ENCODE measurements at places on chromosomes 5 and 9.

- no peak overlapping the region for H3K4me3 ChIP-seq
- no peaks in the 10 kb centered on the region for H3K27me3 ChIP-seq
- no peaks in the 10 kb centered on the region for H3K36me3 ChIP-seq
- no peak overlapping the region for H3K27ac ChIP-seq
- no peaks in the 10 kb centered on the region for H3K4me1 ChIP-seq
Measured at GRCh38 chr9:28547527-28547926, 974.2 kb upstream of the C9orf72 start.

GRCh38 chr9:134807716-134808446 lies 72.7 kb upstream of the FCN2 start:
- no peak overlapping the region for H3K27ac ChIP-seq
- no peak overlapping the region for H3K4me3 ChIP-seq
- H3K27me3 ChIP-seq: no peaks in the 10 kb centered on the region
- no peaks in the 10 kb centered on the region for H3K36me3 ChIP-seq
- no peak for DNase-seq

- H3K36me3 ChIP-seq: peaks cover 20% of the 10 kb centered on the region
- H3K4me1 ChIP-seq: peaks cover 78% of the 10 kb centered on the region
- peak overlapping the region; percentile 47 for H3K4me3 ChIP-seq
- H3K27me3 ChIP-seq: no peaks in the 10 kb centered on the region
- H3K27ac ChIP-seq: peak overlapping the region; percentile 94
Measured at GRCh38 chr9:128092199-128092977, 24.4 kb downstream of the SLC25A25 start.

DNA sequence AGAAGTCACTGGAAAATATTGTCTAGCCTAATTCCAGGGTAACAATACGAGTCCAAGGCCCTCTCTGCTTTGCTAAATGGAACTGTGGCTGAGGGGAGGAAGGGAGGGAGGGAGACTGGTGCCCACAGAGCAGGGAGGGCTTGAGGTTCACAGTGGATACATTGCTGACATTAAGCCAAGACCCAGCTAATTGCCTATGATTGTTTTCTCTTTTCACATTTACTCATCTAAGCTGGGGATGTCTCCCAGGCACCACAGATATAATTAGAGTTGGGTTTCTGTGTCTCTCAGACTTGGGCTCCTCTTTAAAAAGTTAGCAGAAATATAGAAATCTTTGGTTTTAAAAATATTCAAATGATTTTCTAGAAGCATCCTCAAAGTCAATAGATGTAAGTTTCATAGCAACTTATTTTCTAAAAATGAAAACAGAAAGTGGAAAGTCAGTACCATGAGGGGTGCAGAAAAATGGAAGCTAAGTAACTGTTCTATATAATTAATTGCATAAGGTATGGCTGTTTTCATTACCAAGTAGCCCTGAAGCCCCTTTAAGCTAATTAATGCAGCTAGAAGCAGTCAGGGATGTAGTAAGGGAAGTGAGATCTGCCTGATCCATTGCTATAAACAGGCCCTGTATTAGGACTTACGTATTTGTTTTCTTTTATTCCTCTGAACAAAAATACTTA lies 259.8 kb downstream of the NDUFS4 start:
- no peaks in the 10 kb centered on the region for H3K4me1 ChIP-seq
- H3K4me3 ChIP-seq: no peak overlapping the region
- no peak for DNase-seq
- no peak overlapping the region for H3K27ac ChIP-seq

DNA sequence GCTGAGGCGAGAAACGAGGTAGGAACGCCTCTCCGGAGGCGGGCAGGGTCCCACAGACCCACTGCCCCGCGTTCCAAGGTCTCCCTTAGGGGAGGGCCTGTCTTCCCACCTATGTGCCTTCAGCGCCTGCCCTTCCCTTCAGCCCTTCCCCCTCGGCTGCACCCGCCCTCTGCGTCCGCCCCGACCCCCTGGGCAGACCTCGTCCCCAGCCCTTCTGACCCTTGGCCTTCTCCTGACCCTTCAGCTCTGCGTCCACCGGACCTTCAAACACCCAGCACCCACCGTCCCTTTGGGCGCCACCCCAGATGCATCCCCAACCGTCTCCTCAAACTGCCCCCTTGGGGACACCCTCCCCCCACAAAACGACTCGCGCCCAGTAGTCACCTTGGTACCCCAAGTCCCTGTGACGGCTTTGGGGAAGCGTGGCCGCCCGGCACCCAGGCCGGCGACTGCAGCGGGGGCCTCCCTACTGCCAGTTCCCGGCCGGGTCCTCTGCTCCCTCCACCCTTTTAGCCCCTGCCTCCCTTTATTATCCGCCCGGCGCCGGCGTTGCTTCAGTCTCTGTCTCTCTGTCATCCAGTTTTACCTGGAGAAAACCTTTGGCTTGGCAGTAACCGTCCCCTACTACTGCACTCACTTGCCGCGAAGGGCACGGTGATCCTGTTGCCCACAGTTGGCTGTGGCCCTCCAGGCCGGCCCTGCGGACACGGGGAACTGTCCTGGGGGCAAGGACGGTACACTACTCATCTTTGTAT lies 421 bp downstream of the RUSC2 start:
- no peaks in the 10 kb centered on the region for H3K36me3 ChIP-seq
- H3K27ac ChIP-seq: no peak overlapping the region
- H3K4me3 ChIP-seq: peak overlapping the region; percentile 81
- H3K27me3 ChIP-seq: peaks cover 22% of the 10 kb centered on the region

DNA sequence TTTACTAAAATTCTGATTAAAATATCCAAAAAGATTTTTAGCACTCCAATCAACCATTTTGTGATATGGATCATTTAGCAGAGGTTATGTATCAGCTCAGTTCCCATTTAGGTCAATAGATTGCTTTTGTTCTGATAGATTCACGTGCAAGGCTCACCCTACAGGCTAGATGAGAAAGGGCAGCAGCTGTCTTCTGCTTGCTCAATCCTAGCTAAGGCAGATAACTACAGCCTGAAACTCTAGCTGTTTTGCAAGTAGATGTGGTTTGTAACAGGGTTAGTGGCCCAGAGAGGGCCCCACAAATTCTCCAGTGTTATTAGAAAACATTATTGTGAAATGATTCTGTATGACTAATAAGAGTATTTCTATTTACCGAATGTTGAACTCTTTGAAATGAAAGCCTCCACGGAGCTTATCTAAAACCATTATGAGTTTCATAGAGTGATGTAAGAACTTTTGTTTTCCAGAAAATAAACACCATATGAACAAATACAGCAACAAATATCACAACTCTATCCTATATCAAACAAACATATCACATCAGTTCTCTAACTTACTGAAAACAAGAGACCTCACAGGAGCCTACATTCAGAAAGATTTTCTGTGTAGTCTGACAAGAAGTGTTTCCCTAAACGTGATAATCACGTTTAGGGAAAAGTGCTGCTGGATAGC lies 841.9 kb upstream of the ACO1 start:
- no peak for DNase-seq
- H3K36me3 ChIP-seq: no peaks in the 10 kb centered on the region
- H3K4me1 ChIP-seq: peaks cover 7% of the 10 kb centered on the region

DNA sequence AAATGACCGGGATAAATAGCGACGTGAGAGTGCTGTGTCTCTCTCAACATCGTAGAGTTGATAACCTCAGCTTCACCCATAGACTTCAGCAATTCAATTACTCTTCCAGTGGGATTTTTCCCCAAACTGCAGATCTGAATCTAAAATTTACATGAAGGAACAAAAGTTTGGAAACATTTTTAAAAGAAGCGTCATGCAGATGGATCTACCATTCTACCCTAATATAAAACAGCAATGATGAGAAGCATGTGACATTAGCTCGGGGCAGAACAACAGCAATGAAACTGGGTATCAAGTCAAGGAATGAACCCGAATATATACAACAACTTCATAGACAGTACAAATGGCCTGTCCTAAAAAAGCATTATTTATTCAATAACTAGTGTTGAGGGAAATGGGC lies 18.8 kb downstream of the GLT6D1 start:
- DNase-seq: no peak
- H3K27ac ChIP-seq: no peak overlapping the region
- H3K4me3 ChIP-seq: no peak overlapping the region
- H3K36me3 ChIP-seq: no peaks in the 10 kb centered on the region
- peaks cover 8% of the 10 kb centered on the region for H3K27me3 ChIP-seq

DNA sequence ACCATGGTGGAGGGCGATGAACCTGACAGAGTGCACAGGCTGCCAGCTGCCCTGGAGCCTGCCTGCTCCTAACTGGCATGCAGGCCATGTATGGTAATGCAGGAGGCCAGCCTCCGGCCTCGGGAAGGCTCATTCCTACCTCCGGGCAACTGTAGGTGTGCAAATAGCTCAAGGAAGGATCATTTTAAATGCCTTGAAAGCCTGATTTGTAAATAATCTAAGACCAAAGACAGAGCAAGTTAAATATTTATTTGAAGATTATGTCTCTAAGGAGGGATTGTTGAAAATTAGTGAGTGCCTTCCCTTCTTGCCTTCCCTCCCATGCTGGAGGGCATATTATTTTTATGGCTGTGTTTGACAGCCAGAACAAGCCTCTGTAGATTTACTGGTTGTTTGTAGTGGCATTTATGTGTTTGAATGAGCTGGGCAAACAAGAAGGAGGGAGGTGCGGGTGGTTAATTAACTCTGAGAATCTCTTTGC lies 285.7 kb upstream of the TUT7 start:
- H3K27me3 ChIP-seq: peaks cover 28% of the 10 kb centered on the region
- no peak overlapping the region for H3K27ac ChIP-seq
- no peak for DNase-seq

- no peaks in the 10 kb centered on the region for H3K4me1 ChIP-seq
- H3K27ac ChIP-seq: no peak overlapping the region
- no peaks in the 10 kb centered on the region for H3K36me3 ChIP-seq
- H3K4me3 ChIP-seq: no peak overlapping the region
- no peak for DNase-seq
Measured at GRCh38 chr9:108012886-108013665, 523.5 kb upstream of the KLF4 start.

- H3K4me3 ChIP-seq: no peak overlapping the region
- no peaks in the 10 kb centered on the region for H3K27me3 ChIP-seq
Measured at GRCh38 chr5:62432621-62433064, 20.1 kb downstream of the IPO11 start.

- no peak overlapping the region for H3K27ac ChIP-seq
- DNase-seq: no peak
- peaks cover 45% of the 10 kb centered on the region for H3K27me3 ChIP-seq
- H3K4me1 ChIP-seq: no peaks in the 10 kb centered on the region
- no peaks in the 10 kb centered on the region for H3K36me3 ChIP-seq
Measured at GRCh38 chr9:68732405-68733020, 27.5 kb downstream of the PIP5K1B start.

DNA sequence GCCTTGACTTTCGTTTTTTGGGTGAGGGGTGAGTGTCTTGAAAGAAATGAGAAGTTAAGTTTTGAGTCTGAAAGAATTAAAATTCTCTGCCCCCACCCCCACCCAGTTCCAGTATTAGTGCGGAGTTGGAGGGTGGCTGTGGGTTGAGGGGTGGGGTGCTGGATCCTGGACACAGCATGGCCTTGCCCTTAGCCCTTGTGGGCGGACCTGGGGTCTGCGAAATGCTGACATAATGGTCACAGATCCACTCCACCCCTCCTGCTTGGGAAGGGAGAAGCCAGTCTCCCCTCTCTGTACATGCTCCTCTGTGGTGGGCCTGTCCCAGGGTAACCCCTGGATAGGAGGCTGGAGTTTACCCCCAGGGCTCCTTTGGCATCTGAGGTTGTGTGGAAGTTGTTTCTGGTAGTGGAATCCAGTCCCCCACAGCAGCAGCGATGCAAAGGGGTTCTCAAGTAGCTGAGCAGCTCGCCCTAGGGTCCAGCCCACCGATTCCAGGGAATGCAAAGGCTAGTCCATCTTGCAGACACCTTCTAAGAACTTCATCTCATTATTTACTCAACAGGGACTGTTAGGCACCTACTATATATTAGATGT lies 42.8 kb upstream of the TCF7 start:
- H3K27ac ChIP-seq: peak overlapping the region; percentile 91
- H3K4me3 ChIP-seq: peak overlapping the region; percentile 60
- no peak for DNase-seq
- H3K27me3 ChIP-seq: no peaks in the 10 kb centered on the region

- H3K4me3 ChIP-seq: no peak overlapping the region
- no peaks in the 10 kb centered on the region for H3K4me1 ChIP-seq
- DNase-seq: no peak
- H3K27ac ChIP-seq: no peak overlapping the region
- no peaks in the 10 kb centered on the region for H3K36me3 ChIP-seq
Measured at GRCh38 chr5:7015586-7016256, 302.5 kb downstream of the TENT4A start.

DNA sequence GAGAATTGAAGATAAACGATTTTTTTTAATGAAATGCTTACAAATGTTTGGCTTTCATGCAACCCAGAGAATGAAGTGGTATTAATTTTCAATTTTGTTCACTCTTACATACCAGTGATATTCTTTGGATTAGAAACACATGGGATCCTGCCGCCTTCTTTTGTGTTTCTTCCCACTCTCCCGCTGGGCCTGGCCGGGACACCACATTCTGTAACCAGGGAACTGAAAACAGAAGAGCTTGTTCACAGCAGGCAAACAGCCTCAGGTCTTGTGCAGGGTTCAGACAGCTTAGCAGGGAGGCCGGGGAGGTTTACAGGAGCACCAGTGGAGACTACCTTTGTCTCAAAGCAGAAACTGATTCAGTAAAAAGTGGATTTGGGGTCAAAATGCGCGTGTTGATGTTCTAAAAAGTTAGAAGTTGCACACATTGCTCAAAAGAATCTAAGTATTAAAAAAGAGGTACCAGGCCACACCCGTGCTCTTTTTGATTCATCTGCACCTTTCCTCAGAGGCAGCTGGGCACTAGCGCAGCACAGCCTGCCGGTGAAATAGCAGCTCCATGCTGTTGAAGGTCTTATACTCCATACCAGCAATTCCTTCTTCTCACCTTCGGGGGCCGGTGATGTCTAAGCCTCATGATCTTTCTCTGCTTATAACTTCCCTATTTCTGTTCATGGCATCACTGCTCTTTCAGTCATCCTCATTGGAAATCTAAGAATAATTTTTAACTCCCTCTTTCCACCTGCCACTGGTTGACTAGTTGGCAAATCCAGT lies 67.1 kb downstream of the GRAMD2B start:
- no peak overlapping the region for H3K4me3 ChIP-seq
- no peaks in the 10 kb centered on the region for H3K4me1 ChIP-seq
- H3K36me3 ChIP-seq: peaks cover 5% of the 10 kb centered on the region
- no peak overlapping the region for H3K27ac ChIP-seq
- H3K27me3 ChIP-seq: no peaks in the 10 kb centered on the region

GRCh38 chr5:77086368-77086688 lies 757 bp downstream of the ZBED3 start:
- H3K27ac ChIP-seq: peak overlapping the region; percentile 94
- peaks cover 26% of the 10 kb centered on the region for H3K4me1 ChIP-seq
- peak overlapping the region; percentile 96 for H3K4me3 ChIP-seq
- H3K36me3 ChIP-seq: peaks cover 32% of the 10 kb centered on the region
- H3K27me3 ChIP-seq: no peaks in the 10 kb centered on the region
